ENCODE measurements at places on chromosomes 7 and 10.

- no peak for DNase-seq
Observed at GRCh38 chr10:54797636-54798321, 3.3 kb downstream of the PCDH15 start.

- no peak for DNase-seq
Observed at GRCh38 chr7:70189776-70190175, 591.5 kb downstream of the AUTS2 start.

DNA sequence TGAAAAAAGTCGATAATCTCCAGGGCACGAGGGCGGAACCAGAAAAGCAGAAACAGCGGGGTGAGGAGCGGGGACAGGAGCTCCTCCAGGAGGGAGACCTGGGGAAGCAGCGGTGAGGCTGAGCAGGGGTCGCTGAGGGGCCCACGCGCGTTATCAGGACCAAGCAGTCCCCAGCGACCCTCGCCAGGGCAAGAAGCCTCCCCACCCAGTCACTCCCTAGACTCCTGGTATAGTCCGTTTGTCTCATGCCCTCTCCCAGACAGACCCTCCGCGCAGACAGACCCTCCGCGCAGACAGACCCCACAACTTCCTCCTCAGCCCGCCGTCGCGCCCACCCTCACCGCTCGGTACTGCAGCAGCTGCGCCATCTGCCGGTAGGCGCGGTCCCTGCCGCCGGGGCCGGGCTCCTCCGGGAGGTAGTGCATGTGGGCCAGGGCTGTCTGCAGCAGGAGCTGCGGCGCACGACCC, 6.3 kb downstream of the ATG9B start:
- DNase-seq: peak; percentile 78

DNA sequence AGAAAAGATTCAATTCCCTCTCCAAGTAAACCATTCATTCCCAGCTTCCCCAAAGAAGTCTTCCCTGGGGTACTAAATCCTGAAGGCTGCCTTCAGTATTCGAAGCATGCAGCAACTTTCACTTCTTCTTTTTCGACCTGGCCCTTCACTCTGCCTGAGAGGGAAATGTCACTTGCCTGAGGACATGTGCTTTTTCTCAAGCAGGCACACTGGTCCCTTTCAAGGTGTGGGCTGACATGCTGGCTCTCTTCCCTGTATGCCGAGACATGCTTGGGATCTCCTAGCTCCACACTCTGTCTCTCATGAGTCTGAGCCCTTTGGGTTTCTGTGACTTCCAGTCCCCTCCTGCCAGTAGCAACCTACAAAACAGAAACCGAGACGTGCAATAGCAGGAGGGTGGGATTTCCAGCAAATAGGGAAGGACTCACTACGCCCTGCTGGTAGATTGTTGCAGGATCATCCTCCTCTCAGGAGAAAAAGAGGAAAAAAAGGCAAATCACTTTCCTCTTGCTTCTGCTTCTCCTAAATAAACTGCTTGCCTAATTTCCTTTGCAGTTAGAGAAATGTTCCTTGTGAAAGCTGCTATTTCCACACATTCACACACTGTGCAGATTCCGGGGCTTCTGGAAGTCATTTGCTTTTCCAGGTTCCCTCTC, 33.5 kb downstream of the FIGNL1 start:
- no peak for DNase-seq

DNA sequence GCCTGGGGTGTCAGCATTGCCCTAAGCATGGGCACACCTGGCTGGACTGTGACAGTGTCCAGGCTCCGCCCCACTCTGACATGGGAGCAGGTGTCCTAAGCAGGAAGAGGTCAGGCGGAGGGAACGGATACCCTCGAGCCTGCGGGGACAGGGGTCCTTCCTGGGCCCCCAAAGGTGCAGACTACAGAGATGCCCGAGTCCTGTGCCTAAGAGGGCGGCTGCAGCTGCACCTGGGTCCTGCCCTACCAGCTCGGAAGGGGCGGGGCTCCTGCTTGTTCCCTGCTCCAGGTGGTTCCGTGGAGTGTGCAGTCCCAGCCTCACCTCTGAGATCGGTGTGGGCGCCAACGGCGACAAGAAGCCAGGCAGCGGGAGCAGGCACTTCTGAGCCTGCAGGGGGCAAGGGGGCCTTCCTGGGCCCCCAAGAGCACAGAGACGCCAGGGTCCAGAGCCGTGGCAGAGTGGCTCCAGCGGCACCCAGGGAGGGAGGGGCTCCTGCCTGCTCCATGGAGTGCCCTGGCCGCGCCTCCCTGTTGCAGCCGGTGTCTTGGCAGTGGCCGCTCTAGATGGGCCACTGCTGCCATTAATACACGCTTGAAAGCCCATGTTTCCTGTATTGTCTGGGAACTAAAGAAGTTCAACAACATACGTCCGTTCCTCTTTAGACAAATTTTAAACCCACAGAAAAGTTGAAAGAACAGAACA, 64.5 kb upstream of the CACNA2D1 start:
- no peak for DNase-seq

GRCh38 chr7:101543846-101544245, 85.2 kb downstream of the MYL10 start:
- no peak for DNase-seq

DNA sequence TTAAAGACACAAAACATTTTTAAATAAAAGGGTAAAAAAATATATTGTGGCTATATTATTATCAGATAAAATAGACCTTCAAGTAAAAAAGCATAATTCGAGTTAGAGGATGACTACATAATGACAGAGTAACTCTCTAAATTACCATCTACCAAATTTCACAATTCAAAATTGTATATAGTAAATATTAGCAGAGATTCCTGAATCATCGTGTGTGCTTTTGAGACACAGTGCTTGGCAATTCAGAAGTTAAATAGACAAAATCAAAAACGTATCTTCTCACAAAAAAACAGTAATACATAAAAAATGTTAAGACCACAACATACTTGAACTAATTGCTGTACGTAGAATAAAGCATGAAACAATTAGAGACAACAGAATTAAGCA, 110.4 kb downstream of the AHR start:
- DNase-seq: no peak

Data from stimulated activated CD4-positive, alpha-beta T cell treated with anti-CD3 and anti-CD28 coated beads, Interleukin-2, amount 100 ng/mL, for 48 hours (primary cell).